ENCODE measurements at places on chromosomes 13 and 19. TPM values are rescaled to one million over a fixed set of nuclear protein-coding genes. Genes with fewer than 3 reads are reported as not detected.

- no peak for DNase-seq
Observed at GRCh38 chr13:99421758-99422585, 79.3 kb upstream of the TM9SF2 start.

The GNG7 gene
- 1.0 TPM for total RNA-seq

- no peak for DNase-seq
Observed at GRCh38 chr19:46521241-46521868, 25.7 kb upstream of the PNMA8B start.

The CEACAM16 gene
- total RNA-seq, result not detected

DNA sequence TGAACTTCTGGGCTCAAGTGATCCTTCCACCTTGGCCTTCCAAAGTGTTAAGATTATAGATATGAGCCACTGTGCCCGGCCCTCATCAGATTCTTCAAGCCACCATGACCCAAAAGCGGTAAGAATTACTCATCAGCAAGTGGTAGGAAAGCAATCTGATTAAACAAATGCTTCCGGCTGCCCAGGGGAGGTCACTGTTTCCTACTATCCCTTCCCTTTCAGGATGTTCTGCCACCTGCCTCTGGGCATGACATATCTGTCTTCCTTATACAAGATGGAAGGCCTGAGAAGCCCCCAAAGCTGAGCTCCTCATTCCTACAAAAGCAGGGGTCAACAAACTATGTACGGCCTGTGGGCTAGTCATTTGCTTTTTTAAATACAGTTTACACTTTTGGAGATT lies 7.0 kb downstream of the ABHD8 start:
- DNase-seq, result peak; percentile 78

- no peak for DNase-seq
Observed at GRCh38 chr19:13957051-13957450, 4.7 kb downstream of the DCAF15 start.
